ENCODE measurements at places on chromosomes 16 and 17. TPM values are rescaled to one million over a fixed set of nuclear protein-coding genes. Genes with fewer than 3 reads are reported as not detected.

Gene SEZ6
- total RNA-seq = not detected

GRCh38 chr16:80287674-80288073, 253.1 kb upstream of the DYNLRB2 start:
- no peak for DNase-seq

DNA sequence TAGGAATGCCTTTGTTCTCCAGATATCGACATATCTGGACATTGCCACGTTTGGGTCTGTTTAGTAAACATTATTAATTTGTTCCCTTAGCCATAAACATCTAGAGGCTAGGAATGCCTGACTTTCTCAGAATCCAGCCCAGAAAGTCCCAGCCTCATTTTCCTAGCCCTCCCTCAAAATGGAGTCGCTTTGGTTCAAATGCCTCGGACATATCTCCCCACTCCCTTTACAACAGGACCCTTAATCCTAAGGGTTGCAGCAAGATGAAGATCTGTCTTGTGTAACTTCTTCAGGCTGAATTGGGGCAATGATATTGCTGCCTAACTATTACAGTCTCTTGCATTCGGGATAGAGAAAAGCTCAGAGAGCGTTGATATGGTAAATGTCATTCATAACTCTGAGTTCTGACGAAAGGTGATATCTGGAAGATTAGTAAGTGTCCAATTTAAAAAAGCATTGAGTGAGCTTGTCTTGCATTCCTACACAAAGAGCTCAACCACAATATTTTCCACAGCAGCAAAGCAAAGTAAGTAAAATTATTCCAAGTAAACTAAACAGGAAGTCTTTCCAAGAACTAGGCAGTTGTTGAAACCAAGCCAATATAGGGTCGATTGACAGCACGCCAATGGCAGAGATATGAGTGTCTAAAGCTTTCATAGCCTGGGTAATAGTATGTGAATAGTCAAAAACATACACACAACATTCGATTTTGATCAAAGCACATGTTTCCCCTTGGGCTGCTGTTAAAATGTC, 46.0 kb upstream of the ARL4D start:
- DNase-seq = no peak

DNA sequence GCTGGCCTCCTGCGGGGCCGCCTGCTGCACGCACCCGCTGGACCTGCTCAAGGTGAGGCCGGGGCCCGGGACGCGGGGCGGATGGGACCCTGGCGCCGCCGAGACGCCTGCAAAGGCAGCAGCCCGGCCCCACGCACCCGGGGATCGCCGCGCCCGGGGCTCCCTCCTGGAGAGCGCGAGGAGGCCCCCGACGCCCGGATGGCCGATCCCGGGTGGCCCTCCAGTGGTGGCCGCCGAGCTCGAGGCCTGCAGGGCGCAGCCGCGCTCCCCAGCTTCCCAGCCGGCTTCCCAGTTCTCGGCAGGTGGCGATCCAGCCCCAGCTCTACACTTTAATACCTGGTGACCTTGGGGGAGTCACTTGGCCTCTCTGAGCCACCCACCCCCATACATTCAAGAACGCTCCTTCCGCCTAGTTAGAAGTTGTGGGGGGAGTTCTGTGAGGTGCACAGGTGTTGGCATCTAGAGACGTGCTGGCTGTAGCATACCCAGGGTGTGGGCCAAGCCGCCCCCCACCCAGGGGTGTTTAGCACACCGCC, 452 bp downstream of the SLC25A10 start:
- no peak for DNase-seq

Gene FOXN1
- total RNA-seq = not detected

DNA sequence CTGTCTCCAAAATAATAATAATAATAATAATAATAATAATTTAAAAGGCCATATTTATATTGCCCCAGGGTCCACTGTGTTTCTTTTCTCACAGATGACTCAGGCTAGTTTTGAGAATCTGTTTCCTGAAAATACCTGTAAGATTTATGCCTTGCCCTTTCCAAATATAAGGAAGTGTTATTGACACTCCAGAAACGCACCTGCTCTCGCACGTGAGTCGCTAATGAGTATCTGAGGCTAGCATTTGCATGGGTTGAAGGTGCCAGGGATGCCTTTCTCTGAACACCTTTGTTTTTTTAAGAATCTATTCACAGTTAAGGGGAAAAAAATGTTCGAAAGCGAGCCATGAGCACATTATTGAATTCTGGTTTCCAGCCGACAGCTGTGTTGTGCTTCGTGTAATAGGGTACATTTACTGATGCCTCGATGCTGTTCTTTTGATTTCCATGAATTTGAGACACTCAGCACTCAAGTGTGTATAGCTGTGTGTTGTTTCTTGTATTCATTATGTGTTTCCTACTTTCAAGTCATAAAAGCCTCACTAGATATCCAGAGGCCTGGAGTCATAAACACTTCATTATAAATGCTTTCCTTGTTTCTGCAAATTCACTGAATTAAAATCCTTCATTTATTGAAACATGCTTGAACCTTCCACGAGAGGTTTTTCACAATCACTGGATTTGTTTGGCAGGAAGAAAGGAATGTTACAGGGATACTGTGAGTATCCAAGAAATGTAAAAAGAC, 45.0 kb upstream of the NOL11 start:
- DNase-seq = no peak

DNA sequence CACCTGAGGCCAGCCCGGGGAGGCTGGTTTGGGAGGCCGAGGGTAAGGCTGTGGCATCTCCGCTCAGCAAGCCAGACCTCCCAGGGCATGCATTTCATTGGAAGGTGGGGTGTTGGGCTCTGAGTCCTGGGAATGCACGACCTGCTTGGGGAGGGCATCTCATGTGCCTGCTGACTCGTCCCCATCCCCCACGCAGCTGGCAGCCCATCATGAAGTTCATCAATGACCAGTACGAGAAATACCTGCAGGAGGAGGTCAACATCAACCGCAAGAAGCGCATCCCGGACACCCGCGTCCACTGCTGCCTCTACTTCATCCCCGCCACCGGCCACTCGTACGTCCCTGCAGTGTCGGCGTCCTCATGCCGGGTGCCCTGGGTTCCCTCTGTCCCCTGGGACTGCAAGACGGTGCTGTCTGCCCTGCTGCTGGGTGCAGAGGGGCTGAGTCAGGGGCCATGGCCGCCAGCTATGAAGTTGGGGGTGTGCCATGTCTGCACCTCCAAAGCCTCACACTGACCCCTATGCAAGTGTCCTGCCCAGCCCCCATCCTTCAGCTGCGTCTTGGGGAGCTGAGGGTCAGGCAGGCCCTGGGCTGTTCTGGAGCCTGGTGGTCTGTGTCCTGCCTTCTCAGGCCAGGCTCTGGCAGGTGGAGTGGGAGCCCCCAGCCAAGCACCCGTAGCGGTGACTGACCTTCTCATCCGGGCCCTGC, 347.9 kb downstream of the SEC14L1 start:
- no peak for DNase-seq

DNA sequence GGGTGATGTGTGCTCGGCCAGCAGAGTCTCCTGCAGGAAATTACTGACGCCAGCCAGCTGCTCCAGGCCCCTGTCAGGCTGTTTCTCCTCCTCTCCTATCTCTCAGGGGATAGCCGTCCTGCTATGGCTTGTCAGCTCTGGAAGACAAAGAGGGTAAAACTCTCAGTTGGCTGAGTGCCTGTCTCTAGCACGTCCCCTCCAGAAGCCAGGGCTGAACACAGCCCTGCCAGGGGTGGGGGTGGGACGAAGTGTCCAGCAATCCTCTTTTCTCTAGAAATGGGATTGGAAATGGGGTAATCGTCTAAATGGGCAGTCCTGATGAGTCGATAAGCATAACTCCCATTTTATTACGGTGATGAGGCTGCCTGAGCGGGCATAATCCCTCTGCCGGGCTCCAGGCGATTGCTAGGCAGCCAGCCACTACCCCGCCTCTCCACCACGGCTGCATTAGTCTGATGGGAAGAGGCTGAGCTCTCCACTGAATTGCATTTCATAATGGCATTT, 89.1 kb upstream of the GNAO1 start:
- DNase-seq = no peak

DNA sequence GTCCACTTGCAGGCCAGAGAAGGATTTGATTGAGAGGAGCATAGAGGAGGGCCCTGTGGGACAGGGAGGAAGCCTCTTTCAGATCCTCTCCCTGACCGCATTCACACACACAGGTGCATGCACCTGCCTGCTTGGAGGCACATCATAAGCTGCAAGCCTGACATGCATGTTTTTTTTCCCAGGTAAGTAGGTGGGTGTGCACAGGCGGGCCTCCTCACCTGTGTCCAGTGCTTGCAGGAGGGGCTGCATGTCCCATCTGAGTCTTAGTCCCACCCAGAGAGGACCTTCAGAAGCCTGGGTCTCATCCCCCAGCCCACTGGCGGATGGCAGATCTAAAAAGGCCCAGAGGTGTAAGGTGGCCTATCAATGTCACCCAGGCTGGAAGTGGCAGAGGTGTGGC, 130.8 kb downstream of the TMEM132E start:
- no peak for DNase-seq

- no peak for DNase-seq
Measured at GRCh38 chr17:83203472-83204221, 124.2 kb downstream of the METRNL start.

Gene HCFC1R1
- 29.3 TPM for total RNA-seq

- no peak for DNase-seq
Measured at GRCh38 chr16:79283578-79283977, 317.0 kb downstream of the MAF start.

- no peak for DNase-seq
Measured at GRCh38 chr17:64282753-64283080, 19.7 kb upstream of the TEX2 start.

Gene SPATA22
- total RNA-seq = not detected

DNA sequence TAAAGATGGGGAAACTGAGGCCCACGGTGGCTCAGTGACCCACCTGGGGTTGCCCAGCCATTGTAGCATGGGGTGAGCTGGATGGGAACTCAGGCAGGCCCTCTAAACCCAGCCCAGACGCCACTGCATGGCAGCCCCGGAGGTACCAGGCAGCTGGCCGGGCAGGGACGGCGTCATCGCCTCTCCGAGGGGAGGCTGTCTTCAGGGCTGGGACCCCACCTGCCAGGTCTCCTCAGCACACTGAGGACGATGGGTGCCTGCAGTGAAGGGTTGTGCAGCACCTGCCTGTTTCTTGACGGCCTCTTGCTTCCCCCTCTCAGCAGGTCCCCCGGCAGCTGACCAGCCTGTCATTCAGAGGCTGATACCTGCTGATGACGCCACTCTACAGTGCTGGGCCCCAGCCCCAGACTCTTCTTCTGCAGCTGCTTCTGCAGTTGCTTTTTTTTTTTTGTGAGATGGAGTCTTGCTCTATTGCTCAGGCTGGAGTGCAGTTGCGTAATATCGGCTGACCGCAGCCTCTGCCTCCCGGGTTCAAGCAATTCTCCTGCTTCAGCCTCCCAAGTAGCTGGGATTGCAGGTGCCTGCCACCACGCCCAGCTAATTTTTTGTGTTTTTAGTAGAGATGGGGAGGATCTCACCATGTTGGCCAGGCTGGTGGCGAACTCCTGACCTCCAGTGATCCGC, 24.7 kb downstream of the RNF213 start:
- no peak for DNase-seq

- no peak for DNase-seq
Measured at GRCh38 chr17:48258331-48258730, 150.8 kb downstream of the SNX11 start.

GRCh38 chr16:51766739-51767138, 615.7 kb upstream of the SALL1 start:
- DNase-seq = no peak

Gene MRTFB
- 7.3 TPM for total RNA-seq

Measured in NCI-H460 (cell line).